Neural crest cell (in vitro differentiated cells): ENCODE measurements at places on chromosomes 16 and 17.

DNA sequence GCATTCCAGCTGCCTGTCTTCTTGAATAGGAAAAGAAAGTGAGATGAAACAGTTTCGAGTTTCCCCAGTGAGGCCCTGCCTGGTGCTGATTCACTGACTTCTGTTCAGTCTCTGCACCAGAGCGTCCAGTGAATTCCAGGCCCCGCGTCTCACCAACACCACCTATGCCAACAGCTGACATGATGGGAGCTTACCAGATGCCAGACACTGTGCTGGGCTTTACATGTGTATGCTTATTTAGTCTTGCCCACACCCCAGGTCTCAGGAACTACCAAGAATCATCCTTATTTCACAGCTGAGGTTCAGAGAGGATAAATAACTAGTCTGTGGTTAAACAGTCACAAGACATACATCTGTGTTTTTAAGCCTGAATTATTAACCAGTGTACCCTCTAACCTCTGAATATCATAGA, 29.1 kb upstream of the IRX6 start:
- no peak for DNase-seq

DNA sequence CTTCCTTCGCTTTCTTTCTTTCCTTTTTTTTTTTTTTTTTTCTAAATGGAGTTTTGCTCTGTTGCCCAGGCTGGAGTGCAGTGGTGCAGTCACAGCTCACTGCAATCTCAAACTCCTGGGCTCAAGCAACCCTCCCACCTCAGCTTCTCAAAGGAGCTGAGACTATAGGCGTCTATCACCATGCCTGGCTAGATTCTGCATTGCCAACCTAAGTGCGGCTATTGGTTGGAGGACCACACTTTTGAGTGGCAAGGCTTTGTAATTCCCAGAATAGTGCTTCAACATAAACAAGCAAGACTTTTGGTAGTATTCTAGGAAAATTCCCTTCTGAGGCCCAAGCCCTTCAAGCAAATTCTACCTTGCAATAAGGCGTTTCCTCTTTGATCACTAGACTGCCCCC, 107.8 kb downstream of the YPEL2 start:
- DNase-seq = no peak

GRCh38 chr17:31307640-31308039, 6.2 kb downstream of the EVI2B start:
- no peak for DNase-seq

- no peak for DNase-seq
Measured at GRCh38 chr17:28470266-28470913, 3.1 kb upstream of the SLC13A2 start.

GRCh38 chr16:23843143-23843542, 7.4 kb downstream of the PRKCB start:
- DNase-seq = no peak

GRCh38 chr17:75514919-75515495, 330 bp downstream of the CASKIN2 start:
- no peak for DNase-seq
